Left ventricle myocardium superior (tissue), 1 donor: ENCODE measurements at places on chromosomes 3 and 15.
A peak's percentile ranks its signal among the peaks of the same experiment; 100 is the strongest.

DNA sequence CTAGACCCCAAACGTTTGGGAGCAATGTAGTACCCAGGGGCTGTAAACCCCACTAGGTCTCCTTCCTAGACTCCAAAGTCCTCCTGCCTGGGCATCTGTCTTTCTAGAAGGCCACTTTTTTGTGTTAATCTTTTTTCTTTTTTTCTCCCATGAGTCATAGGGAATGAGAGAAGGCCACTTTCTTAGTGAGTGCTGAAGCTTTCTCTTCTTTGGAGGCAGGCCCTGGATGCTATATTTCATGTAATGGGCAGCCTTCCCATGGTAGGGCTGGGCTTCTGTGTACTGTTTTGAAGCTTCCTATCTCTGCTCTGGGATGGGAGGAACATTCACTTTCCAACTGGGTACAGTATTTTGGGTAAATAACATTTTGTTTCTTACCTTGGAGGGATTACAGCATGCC, 15.2 kb upstream of the RTP2 start:
- no peak for DNase-seq

DNA sequence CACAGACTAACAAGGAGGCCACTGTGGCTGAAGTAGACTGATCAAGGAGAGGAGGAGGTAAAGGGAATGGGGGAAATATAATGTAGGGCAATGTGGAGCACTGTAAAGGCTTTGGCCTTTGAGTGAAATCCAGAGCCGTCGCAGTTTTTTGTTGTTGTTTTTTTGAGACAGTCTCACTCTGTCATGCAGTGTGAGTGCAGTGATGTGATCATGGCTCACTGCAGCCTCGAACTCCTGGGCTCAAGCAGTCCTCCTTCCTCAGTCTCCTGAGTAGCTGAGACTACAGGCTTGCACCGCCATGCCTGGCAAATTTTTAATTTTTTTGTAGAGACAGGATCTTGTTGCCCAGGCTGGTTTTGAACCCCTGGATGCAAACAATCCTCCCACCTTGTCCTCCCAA, 32.2 kb downstream of the PPP4R2 start:
- no peak for DNase-seq

GRCh38 chr3:104873331-104873730, 493.4 kb upstream of the ALCAM start:
- DNase-seq = no peak

DNA sequence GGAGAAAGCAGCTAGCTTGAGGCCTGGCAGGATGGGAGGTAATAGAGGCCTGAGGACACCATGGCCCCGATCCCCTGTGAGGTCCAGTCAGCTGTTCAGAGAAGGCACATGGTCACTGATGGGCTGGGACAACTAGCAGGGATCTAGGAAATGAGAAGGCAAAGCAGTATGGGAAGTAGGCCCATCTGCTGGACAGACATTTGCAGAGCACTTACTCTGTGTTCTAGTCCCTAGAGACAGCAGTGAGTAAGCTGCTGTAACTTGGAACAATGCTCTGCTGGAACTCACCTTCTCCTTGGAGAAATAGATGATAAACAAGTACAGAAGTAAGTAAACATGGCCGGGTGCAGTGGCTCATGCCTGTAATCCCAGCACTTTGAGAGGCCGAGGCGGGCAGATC, 7.1 kb downstream of the ECE2 start:
- DNase-seq = no peak

DNA sequence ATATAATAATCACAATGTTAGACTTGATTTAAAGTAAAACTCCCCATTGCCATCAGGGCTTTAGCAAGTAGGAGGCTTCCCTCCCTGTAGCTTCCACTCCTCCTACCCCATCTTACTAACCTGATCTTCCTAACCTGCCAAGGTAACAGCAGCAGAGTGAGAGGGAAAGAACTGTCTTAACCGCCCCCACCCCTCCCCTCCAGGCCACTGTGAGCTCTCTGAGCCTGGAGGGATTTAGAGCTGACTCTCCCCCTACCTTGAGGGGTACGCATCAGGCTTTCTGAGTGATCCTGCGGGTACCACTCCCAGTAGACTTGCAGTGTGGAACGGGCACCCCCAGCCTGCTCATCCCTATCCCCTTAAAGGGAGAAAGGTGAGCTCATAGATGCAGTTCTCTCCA, 11.4 kb upstream of the PRSS50 start:
- no peak for DNase-seq

DNA sequence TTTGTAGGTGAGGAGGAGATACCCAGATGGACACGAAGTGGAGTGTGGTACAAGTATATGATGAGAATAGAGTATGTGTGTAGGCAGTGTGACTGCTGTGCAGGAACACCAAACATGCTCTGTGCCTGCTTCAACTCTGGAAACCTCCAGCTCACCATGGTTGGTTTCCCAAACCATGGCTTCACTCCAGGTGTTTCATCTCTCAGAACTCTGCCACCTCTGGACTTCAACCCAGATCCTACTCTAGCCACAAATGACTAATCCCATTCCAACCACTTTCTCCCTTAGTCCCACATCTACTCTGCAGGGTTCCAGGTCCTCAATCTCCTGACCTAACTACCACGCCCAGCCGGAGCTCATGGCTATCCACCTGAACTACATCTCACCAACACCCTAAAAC, 102.1 kb downstream of the RYK start:
- DNase-seq = no peak

- peak; percentile 26 for DNase-seq
Observed at GRCh38 chr3:81476692-81477091, 284.8 kb downstream of the GBE1 start.

DNA sequence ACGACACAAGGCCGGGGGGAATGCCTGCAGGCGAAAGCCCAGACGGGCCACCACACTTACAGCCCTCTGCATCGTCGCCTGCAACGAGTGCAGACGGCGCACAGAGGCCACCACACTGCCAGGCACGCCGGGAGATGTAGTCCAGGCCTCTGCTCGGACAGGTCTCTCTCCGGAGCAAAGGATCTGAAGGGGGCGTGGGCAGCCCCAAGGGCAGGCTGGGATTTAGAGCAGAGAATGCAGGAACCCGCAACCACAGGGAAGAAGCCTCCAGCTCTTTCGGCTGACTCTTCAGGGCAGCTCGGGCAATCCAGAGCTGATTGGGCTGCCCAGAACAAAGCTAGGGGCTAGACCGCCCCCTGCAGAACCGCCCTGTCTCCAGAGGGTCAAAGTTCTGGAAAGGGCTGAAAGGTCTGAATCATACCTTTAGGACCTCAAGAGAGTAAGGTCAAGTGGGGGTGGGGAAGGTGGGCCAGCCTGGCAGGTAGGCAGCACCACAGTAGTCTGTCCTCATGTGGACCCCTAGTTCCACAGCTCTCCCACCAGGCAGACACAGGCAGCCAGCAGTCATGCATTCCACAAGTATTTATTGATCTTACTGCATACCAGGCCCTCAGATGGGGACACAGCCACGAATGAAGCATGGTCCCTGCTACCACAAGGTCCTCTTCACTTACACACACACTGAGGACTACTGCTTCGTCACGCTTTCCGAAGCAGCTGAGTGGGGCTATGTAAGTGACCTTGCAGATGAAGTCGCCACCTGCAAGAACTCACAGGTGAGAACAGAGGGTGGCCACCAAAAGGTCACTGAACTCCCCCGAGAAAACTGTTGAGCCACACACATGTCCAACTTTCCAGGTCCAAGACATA, at the start of gene AMT:
TSS of gene AMT (minus strand) at position 95 of the 870 bp plus-strand sequence. CDS start at position 72, 23 bp downstream.
- DNase-seq = peak; percentile 78

DNA sequence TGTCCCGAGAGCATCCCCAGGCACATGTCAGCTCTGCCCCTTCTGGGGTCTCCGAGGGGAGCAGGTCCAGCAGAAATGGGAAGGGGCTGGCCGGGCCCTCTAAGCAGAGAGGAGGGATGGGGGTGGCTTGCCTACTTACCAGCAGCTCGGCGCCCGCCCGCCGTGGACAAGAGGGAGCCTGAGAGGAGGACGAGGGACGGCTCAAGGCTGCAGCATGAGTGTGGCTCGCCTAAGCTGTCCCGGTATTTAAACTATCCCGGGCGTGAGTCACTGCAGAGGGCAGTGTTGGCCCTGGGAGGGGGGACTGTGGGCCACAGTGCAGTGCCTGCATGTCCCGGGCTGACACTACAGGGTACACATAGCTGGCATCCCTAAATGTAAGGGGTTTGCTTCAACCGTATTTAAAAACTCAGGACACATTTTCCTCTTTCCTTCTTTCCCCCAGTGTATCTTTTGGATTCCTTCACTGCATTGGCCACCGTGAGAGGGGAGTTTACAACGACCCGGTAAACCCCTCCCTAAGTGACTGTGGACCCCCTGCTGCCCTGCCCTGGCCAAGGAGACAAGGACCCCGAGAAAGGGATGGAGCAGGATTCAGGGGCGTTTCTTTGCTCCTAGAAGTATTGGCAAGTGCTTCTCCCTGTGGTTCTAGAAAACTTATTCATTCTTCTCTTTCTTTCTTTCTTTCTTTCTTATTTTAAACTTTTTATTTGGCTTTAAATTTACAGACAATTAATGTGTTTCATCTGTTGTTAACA, at the start of gene LRRC15:
TSS of gene LRRC15 (minus strand) at position 222 of the 758 bp plus-strand sequence. CDS start 8,700 bp downstream, outside the sequence.
- peak; percentile 24 for DNase-seq

DNA sequence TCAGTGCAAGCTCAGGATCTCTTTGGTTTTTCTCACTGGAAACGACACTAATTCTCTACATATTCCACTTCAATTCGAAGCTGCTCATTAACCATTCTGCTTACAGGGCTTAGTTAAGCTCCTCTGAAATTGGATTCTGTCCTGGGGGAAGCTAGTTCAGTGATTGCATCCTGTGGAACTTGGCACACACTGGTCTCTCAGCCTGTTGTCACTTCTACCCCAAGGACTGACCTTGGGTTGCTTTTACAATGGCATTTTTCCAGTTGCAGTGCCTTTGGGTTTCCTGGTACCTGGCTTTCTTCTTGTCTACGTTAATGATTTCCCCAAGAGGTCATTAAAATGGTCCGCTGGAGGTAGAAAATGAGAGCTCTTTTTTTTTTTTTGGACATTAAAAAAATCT, 33.3 kb upstream of the GABRB3 start:
- no peak for DNase-seq

DNA sequence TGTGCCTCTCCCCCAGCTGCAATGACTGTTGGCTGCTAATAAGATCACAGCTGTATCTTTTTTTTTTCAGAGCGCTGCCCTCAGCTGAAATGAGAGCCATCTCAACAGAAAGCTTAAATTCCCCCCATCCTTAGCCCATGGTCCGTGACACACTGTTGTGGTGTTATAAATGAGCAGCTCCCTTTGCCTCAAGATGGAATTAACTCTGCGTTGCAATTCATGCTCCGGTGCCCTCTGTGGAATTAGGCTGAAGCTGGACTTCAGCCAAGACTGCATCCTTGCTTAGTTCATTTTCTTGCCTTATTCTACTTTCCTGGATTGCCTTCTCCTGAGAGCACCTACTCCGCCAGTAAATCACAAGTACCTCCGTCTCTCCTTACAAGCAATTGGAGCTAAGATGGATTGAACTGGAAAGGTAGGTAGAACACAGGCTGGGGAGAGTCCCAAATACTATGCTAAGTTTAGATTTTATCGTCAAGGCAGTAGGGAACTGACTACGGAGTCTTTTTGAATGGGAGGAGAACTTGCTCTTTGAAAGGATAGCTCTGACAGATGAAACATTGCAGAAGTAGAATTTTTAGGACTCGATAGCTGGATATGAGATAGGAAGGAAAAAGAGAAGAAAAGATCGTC, 39.0 kb upstream of the THRB start:
- no peak for DNase-seq

DNA sequence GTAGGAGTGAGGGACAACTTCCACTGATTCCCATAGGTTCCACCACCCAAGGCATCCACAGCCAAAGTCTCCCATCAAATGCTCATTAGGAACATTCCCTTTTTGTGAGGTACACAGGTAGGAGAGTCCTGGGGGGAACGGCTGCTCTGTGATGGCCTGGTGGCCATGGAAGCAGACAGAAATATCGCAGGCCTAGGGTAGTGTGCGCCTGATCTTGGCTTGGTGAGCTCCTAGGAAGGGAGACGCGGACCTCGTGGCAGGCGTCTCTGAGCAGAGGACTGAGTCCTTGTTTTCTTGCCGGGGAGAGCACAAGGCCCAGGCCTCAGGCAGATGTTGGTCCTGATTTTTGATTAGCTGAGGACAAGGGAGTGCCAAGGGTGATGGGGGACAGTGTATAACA, 99.5 kb downstream of the SNRPN start:
- DNase-seq = no peak

DNA sequence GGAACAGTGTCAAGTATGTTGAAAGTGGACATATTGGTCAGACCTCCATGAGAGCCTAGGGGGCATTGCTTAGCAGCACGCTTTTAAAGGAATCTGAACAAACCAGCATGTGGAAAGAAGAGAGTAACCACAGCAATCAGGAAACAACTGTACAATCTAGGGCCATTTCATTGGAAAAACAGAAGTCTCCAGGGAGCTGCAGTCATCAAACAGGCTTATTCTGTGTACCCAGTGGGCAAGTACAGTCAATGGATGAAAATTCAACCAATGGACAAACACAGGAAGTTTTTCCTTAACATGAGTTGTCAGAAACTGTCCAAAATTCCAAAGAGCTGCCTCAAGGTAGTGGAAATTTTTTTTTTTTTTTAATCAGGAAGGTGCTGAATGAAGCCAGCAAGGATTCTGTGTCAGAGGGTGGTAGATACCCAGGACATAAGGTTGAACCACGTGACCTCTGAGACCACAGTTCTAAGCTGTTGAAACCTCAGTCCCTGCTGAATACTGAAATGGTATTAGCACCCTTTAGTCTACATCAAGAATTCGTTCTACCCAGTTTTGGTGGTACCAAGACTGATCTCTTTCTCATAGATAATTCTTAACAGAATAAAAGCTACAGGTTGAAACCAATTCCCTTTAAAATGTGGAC, 4.4 kb upstream of the DLG1 start:
- DNase-seq = no peak

- no peak for DNase-seq
Observed at GRCh38 chr3:162094301-162094700, 597.7 kb downstream of the OTOL1 start.

DNA sequence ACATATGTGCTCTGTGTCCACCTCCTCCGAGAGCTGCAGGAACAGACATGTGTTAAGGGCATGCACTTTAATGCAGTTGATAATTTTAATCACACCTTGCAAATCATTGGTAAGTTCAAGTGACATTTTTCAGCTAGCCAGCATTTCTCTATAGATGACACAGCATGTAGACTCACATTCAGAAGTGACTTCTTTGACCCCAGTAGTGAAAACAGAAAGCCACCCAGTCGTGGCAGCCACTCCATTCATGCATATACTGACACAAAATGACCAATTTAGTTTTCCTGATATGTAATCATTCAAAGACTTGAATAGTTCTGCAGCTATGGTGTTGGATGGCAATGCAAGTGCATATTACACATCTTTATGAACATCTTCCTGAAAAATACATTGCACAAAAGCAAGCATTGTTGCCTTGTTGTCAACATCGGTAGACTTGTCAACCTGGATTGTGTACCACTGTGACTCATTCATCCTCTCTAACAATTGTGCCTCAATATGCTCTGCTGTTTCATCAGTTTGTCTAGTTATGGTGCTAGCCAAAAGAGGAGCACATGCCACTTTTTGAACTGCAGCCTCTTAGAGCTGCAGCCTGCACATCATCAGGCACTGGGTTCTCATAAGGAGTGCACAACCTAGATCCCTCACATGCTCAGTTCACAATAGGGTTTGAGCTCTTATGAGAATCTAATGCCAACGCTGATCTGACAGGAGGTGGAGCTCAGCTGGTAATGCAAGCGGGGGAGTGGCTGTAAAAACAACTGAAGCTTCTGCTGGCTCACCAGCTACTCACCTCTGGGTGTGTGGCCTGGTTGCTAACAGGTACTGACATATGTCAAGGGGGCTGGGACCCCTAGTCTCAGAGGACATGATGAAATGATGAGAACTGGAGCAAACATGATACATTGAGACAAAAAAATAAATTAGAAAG, 622.0 kb downstream of the PYDC2 start:
- DNase-seq = no peak
